ENCODE measurements at places on chromosomes 5 and 9.

DNA sequence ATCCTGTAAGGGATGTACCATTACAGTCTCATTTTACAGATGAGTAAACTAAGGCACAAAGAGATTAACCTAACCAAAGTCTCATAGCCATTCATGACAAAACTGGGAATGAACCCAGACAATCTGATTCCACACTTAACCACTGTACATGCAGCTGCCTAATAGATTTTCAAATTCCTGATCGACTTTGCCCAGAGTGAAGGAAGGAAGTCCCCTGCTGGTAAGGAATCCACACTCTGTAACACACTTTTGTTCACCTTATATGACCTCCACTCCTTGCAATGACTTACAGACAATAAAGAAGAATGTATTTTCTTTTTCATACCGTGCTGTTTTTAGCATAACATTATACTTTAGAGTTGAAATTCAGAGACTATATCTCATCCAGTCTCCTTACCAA, 31.3 kb upstream of the PLPP6 start:
- DNase-seq = no peak

GRCh38 chr5:31860726-31861433, 221.9 kb downstream of the PDZD2 start:
- no peak for DNase-seq

- DNase-seq = no peak
Measured at GRCh38 chr5:136086783-136087566, 45.7 kb upstream of the SMAD5 start.

DNA sequence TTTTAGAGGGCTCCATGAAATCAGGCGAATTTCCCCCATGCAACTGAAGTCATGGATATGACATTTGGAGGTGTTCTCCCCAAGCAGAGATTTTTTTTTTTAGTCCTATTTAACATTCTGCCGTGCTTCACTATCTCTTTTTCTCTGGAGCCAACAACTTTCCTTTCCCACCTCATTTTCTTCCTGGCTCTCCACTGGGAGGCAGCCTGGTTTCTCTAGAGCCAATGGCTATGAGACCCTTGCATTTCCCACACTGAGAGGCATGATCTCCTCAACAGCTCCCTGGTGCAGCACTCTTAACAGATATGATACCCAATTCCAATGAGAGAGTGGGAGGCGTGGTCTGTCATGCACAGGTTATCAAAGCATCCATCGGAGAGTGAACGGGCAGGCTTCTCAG, 310.8 kb downstream of the DRD1 start:
- DNase-seq = no peak

DNA sequence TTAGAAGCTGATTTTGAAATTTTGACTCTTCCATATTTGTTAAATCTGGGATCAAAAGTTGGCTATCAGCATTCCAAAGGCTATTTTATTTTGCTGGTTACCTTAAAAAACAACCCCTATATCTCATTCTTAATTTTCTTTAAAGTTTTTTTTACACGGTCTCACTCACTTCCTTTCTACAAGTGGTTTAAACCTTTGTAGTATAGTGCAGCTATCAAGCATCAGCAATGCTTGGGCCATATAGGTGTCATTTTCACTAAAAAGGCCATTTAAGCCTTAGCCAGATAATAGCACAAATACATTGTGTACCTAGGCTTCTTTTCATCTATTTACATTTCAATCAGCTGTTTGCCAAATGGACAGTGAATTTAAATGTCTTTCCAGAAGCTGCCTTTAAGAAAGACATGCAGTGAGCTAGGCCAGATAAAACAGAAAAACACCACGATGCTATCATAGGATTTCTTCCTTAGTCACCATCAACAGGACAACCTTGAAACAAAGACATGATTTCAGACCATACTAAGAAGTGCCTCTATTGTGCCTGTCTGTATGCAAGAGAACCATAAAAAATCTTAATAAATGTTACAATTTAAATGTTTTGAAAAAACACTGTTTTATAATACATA, 104.2 kb downstream of the RAPGEF6 start:
- no peak for DNase-seq

GRCh38 chr9:33731625-33732024, 63.7 kb upstream of the PRSS3 start:
- no peak for DNase-seq

GRCh38 chr9:126545106-126545505, 68.6 kb upstream of the LMX1B start:
- no peak for DNase-seq

GRCh38 chr5:91706785-91707520, 323.8 kb upstream of the ARRDC3 start:
- no peak for DNase-seq

DNA sequence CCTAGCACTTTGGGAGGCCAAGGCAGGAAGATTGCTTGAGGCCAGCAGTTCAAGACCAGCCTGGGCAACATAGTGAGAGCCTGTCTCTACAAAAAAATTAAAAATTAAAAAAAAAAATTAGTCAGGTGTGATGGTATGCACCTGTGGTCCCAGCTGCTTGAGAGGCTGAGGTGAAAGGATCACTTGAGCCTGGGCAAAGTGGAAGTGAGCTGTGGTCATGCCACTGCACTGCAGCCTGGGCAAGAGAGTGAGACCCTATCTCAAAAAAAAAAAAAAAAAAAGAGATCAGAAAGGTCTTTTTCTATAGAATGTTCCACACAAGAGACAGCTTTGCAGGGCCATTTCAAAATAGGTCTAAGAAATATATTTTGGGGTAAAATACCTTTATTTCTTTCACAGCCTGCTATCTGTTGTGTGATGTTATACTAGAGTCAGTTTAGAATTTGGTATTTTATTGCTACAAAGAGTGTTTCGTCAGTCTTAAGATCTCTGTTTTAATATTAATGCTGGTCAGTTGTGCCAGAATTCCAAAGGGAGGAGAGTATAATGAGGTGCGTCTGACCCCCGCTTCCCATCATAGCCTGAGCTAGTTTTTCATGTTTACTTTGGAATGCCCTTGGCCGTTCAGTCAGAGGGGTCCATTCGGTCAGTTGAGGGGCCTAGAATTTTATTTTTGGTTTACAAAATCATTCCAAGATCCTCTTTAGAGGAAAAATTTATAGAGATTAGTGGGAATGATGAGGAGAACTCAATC, 9.4 kb downstream of the LNPEP start:
- no peak for DNase-seq

DNA sequence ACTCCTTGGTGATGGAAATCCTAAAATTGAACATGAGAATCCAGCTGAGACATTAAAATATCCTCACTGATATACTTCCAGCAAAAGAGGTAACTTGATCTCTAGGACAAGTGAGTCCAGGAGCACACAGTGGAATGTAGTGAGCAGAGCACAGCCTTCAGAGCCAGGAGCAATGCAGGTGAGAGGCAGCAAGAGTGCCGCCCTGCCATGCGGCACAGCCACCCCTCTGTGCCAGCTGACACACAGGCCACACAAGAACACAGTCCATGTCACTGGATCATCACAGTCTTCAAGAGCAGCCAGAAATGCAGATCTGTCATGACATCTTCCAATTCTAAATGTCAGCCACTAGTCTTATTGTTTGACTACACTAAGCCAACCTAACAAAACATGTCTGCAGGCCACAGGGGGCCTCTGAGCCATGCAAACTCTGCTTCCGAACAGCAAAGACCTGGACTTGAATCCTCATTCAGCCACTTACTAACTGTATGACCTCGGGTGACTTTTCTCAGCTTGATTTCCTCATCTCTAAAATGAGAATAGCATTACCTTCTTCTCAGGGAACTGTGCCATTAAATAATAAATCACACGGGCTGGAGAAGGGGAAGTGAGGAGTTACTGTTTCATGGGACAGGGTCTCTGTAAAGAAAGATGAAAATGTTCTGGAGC, 47.0 kb downstream of the CCDC125 start:
- no peak for DNase-seq

GRCh38 chr5:16666883-16667398, 50.1 kb upstream of the RETREG1 start:
- no peak for DNase-seq

DNA sequence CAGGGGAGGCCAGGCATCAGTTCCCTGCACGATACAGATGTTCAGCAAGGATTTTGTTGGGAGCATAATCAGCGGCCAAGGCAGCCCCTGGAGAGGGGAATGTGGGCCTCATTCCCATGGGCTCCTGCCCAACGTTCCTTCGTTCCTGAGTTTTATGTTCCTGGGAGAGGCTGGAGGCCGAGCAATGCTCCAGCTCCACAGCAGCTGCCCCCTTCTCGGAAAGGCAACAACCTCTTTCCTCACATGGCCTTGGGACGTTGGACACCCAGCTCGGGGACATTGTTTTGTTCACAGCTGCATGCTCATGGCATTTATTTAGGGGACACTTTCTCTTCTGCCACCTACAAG, 63.8 kb upstream of the COL15A1 start:
- no peak for DNase-seq

DNA sequence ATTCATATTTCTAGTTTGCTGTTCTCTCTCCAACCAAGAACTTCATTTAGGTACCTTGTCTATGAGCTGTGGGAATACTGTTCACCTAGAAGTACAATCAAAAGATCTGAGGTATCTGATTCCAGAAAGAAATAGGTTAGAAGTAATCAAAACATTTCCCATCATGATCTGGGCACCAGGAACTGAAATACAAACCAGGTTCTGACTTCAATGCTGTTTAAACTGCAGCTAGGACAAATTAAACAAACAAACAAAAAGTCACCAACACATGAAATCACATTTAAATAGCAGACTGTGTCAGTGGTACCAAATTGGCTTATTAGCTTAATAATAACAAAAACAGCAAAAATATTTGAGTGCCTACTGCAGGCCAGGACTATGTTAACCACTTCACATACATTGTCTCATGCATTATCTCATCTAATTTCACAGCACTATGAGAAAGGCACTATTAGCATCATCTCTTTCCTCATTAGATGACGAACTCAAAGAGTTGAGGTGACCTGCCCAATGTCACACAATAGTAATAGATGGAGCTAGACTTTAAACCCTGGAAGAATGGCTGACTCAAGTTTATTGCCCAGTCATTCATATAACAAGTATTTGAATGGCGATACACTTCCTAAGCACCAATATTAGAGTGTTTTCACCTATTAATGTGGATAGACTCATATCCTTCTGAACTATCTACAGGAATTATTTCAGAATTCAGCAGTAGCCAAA, 14.5 kb downstream of the PLPP1 start:
- no peak for DNase-seq

DNA sequence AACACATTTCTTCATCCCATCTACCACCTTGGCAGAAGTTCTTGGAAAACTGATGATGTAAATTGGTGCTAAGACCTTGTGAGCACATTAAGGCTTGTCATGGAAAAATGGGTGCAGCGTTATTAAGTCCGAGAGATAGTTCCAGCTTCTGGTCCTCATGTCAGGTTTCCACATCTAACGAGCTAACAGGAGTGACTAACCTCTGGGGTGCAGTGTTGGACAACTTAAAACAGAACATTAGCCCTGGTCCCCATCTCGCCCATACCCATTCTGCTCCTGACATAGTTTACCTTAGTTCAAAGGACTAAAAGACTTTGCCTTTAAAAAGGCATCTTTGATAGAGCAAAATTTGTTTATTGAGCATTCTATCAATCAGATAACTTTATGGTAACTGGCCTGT, 128.0 kb downstream of the SLC1A3 start:
- no peak for DNase-seq

GRCh38 chr9:16345902-16346301, 524.6 kb downstream of the BNC2 start:
- no peak for DNase-seq

GRCh38 chr9:69885474-69885929, 64.9 kb downstream of the CFAP95 start:
- no peak for DNase-seq

- DNase-seq = no peak
Measured at GRCh38 chr5:119179857-119180641, 109.2 kb downstream of the DMXL1 start.

DNA sequence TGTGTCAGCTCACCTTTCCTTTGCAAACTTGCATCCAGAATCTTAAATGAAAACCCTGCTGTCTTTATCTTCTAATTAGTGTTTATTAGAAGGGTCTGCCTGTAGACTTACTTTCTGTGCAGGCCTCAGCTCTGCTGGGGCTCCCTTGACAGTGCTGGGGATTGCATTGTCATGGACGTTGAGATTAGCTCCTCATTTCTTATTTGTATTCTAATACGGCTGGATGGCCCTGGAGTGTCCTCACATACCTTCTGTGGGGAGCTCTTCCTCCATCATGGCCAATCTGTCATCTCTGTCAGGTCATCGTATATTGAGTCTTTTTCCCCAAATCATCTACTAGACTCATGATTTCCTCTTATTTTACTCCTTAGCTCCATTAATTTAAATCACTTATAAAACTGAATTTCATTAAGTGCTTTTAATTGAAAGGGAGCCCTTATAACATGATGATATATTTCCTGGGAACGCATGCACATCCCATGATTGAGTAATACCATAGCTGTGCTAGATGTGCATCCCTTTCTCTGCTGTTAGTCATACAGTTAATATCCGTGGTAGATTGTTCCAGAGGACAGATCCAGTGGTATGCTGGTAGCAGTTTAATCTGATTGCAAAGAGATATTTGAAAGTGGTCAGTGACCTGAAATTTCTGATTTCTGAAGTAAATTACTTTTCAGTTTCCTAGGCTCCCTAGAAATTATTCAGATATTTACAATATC, 61.6 kb downstream of the ICE1 start:
- DNase-seq = no peak

DNA sequence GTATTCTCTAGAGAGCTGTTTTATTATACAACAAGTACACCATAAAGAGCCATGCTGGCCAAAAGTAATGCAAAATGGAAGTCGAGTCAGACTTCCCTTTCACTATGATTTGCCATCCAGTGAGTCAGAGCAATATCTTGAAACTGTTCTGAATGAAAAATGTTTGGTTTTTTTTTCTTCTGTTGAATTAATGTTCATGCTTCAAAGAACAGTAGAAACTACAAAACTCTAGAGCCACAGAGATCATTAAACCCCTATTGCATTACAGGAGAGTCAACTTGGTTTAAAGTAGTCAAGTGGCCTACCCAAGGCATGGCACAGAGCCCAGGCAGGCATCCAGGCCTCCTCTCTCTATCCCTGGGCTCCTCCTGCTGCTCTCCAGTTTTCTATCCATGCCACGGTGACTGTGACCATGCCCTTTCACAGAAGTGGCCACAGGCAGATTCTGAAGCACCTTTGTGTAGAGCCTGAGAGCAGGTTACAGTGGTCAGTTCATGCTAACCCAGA, 358.9 kb downstream of the DEPDC1B start:
- DNase-seq = no peak

DNA sequence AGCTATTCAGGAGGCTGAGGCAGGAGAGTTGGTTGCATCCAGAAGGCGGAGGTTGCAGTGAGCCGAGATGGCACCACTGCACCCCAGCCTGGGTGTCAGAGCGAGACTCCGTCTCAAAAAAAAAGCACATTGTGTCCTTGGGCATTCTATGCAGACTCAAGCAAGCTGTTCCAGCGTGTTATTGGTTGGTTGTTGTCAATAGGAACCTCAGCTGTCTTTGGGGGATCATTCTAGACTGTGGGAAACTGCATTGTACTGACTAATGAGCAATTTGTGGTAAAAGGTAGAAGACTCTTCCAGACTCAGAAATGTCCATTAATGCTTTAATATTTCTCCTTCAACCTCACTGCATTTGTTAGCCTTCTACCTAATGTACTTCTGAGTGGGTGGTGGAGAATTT, 379.5 kb upstream of the GRAMD2B start:
- DNase-seq = no peak

- no peak for DNase-seq
Measured at GRCh38 chr5:21398511-21398910, 1410.5 kb upstream of the CDH18 start.

All from neural crest cell (in vitro differentiated cells).